Left ventricle myocardium inferior (tissue), 1 donor: ENCODE measurements at places on chromosomes 5 and 9.
A peak's percentile ranks its signal among the peaks of the same experiment; 100 is the strongest.

DNA sequence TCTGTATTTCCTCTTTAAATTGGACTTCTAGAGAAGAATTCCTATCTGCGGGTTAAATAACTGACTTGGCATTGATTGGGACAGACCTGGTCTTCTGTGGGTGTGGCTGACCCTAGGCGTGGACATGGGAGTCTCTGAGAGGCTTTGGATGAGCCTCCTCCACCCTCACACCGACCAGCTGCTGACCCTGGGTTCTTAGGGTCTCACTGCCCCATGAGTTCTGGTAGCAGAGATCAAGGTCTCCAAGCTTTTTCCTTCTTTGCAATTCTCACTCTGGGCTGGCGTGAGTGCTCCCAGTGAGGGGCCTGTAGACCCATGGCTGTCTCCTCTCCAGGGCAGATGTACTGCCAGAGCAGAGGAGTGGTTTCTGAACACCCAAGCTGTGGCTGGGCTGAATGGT is 41.6 kb upstream of the PITX1 start:
- no peaks in the 10 kb centered on the region for H3K4me1 ChIP-seq
- no peaks in the 10 kb centered on the region for H3K36me3 ChIP-seq
- H3K4me3 ChIP-seq: no peak overlapping the region

- no peaks in the 10 kb centered on the region for H3K36me3 ChIP-seq
- H3K27ac ChIP-seq: peak overlapping the region; percentile 88
- no peak overlapping the region for H3K4me3 ChIP-seq
- peaks cover 34% of the 10 kb centered on the region for H3K4me1 ChIP-seq
These were observed 421.3 kb downstream of the CETN3 start for GRCh38 chr5:89988129-89988810.

DNA sequence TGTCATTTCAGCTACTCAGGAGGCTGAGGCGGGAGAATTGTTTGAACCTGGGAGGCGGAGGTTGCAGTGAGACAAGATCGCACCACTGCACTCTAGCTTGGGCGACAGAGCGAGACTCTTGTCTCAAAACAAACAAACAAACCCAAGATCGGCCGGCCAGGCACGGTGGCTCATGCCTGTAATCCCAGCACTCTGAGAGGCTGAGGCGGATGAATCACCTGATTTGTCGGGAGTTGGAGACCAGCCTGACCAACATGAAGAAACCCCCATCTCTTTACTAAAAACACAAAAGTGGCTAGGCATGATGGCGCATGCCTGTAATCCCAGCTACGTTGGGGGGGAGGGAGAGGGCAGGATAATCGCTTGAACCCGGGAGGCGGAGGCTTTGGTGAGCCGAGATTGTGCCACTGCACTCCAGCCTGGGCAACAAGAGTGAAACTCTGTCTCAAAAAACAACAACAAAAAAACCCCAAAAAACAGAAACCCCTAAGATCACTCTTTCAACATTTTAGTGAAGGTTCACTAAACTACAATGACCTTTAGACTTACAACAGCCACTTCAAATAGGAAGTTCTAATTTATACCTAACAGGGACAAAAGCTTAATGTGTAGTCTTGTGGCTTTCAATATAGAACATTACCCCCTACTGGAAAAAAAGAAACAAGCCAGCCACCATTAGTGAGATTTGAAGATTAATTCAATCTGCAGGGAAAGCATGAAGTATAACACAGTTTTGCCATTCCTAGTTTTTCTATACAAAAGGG is 7.0 kb downstream of the HSPA9 start:
- H3K36me3 ChIP-seq: peaks cover 98% of the 10 kb centered on the region
- H3K4me3 ChIP-seq: no peak overlapping the region
- H3K27me3 ChIP-seq: no peaks in the 10 kb centered on the region
- H3K4me1 ChIP-seq: peaks cover 51% of the 10 kb centered on the region

- H3K27ac ChIP-seq: no peak overlapping the region
- DNase-seq: no peak
- H3K27me3 ChIP-seq: peaks cover 10% of the 10 kb centered on the region
- H3K4me3 ChIP-seq: no peak overlapping the region
These were observed 136.9 kb upstream of the ALDH1B1 start for GRCh38 chr9:38255599-38255998.

GRCh38 chr5:127785098-127785927 is 82.1 kb downstream of the CCDC192 start:
- H3K27ac ChIP-seq: peak overlapping the region; percentile 36
- peaks cover 3% of the 10 kb centered on the region for H3K4me1 ChIP-seq
- no peaks in the 10 kb centered on the region for H3K36me3 ChIP-seq

DNA sequence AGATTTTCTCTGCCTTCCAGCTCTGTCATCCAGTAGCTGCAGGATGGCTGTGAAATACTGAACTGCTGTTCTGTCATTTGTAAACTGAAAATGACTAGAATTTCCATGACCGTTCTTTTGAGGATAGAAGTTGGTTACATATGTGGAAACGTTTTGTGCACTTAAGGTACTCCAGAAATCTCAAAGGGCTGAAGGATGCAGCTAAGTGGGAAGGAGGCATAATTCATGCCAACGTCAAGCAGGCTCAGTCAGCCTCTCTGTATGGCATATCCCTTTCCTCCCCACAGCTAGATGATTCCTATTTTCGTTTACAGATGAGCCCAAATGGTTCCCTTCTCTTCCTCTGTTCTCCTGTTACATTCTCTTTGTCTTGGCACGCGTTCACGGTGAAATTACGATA is 257.6 kb downstream of the FBXL7 start:
- no peak overlapping the region for H3K4me3 ChIP-seq
- H3K36me3 ChIP-seq: no peaks in the 10 kb centered on the region
- H3K27me3 ChIP-seq: no peaks in the 10 kb centered on the region
- no peak overlapping the region for H3K27ac ChIP-seq
